ENCODE measurements at places on chromosomes 6 and 20. TPM values are rescaled to one million over a fixed set of nuclear protein-coding genes. Genes with fewer than 3 reads are reported as not detected.

- H3K4me1 ChIP-seq, result no peaks in the 10 kb centered on the region
- no peak for DNase-seq
- H3K36me3 ChIP-seq, result no peaks in the 10 kb centered on the region
- H3K27me3 ChIP-seq, result no peaks in the 10 kb centered on the region
- no peak overlapping the region for H3K27ac ChIP-seq
Observed at GRCh38 chr6:1687402-1687801, 77.7 kb downstream of the FOXC1 start.

- no peaks in the 10 kb centered on the region for H3K27me3 ChIP-seq
- peak overlapping the region; percentile 89 for H3K4me3 ChIP-seq
- peak overlapping the region; percentile 100 for H3K27ac ChIP-seq
- no peaks in the 10 kb centered on the region for H3K36me3 ChIP-seq
- peak; percentile 30 for DNase-seq
Observed at GRCh38 chr6:156779206-156780094, 2.3 kb downstream of the ARID1B start.

The DNAH8 gene
- total RNA-seq, result 0.36 TPM

- no peaks in the 10 kb centered on the region for H3K36me3 ChIP-seq
- no peak overlapping the region for H3K27ac ChIP-seq
- no peak for DNase-seq
- H3K4me1 ChIP-seq, result no peaks in the 10 kb centered on the region
Observed at GRCh38 chr6:45610832-45611231, 233.1 kb upstream of the SUPT3H start.

- no peaks in the 10 kb centered on the region for H3K27me3 ChIP-seq
- no peak overlapping the region for H3K27ac ChIP-seq
- no peak for DNase-seq
- no peak overlapping the region for H3K4me3 ChIP-seq
Observed at GRCh38 chr6:166348305-166348949, 6.1 kb upstream of the SFT2D1 start.

DNA sequence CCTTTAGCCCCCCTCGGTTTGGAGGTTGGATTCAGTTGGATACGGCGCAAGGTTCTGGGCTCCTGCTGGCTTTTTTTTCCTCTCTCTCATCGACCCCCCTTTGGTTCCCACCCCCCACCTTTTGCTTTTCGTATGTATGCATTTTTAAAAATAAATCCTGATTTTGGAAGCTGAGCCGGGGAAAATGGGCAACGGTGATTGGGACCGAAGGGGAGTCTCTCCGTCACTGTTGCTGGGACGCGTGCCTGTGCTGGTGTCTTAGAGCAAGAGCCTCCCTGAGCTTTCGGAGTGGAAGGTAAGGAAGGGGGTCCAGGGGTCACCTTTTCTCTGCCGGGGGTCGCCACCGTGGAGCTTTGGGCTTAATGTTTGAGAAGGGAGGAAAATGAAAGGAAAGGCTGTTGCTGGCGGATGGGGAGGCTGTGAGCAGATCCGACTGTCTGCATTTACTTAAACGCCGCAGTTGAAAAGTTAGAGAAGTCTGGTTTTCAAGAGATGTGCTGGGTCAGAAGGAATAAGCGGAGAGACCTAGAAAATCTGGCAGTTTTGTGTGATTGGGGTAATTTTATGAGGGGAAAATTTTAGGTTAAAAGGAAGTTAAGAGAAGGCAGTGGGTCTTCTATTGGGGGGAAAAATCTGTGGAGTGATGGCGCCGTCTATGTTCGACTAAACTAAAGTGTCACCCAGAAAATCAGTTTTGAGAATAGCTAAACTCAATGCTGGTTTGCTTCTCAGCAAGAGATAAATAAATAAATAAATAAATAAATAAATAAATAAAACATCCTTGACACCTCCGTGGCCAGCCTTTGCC lies 828 bp downstream of the ADGRB3 start:
- H3K4me1 ChIP-seq, result no peaks in the 10 kb centered on the region
- H3K36me3 ChIP-seq, result no peaks in the 10 kb centered on the region
- DNase-seq, result peak; percentile 9
- H3K4me3 ChIP-seq, result peak overlapping the region; percentile 51
- no peaks in the 10 kb centered on the region for H3K27me3 ChIP-seq
- H3K27ac ChIP-seq, result no peak overlapping the region

- no peaks in the 10 kb centered on the region for H3K27me3 ChIP-seq
- no peak for DNase-seq
- no peaks in the 10 kb centered on the region for H3K36me3 ChIP-seq
Observed at GRCh38 chr6:154567695-154568220, 57.3 kb upstream of the CNKSR3 start.

The GSTA2 gene
- 72.0 TPM for total RNA-seq

- DNase-seq, result no peak
- no peaks in the 10 kb centered on the region for H3K4me1 ChIP-seq
- H3K27me3 ChIP-seq, result no peaks in the 10 kb centered on the region
- no peak overlapping the region for H3K4me3 ChIP-seq
- no peak overlapping the region for H3K27ac ChIP-seq
Observed at GRCh38 chr6:170113141-170113540, 177.7 kb downstream of the DLL1 start.
